ENCODE measurements at places on chromosomes 1 and 21. TPM values are rescaled to one million over a fixed set of nuclear protein-coding genes. Genes with fewer than 3 reads are reported as not detected.

NBPF19 gene
- 22.1 TPM for total RNA-seq

CA14 gene
- not detected for total RNA-seq

CTH gene
- total RNA-seq, result 8.3 TPM

TNFRSF8 gene
- total RNA-seq, result not detected

GRCh38 chr1:46533179-46533864 is 18.1 kb downstream of the KNCN start:
- DNase-seq, result no peak
- H3K36me3 ChIP-seq, result peaks cover 3% of the 10 kb centered on the region
- H3K4me3 ChIP-seq, result peak overlapping the region; percentile 57
- H3K27ac ChIP-seq, result no peak overlapping the region
- peaks cover 2% of the 10 kb centered on the region for H3K4me1 ChIP-seq
- H3K27me3 ChIP-seq, result peaks cover 61% of the 10 kb centered on the region

DNA sequence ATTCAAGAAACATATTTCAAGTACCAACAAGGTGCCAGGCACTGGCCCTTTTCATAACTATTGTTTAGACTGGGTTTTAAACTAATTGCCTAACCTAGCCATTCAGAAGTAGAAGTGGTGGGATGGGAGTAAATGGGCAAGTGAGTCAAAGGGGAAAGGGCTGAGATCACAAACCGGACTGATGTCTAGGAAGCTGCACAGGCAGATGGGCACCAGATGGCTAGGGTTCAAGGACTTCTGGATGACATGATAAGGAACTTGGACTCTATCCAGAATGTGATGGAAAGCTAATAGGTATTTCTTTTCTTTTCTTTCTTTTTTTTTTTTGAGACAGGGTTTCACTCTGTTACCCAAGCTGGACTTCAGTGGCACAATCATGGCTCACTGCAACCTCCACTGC is 46.6 kb downstream of the LYST start:
- peaks cover 9% of the 10 kb centered on the region for H3K36me3 ChIP-seq
- no peaks in the 10 kb centered on the region for H3K27me3 ChIP-seq
- peaks cover 14% of the 10 kb centered on the region for H3K4me1 ChIP-seq
- no peak overlapping the region for H3K4me3 ChIP-seq

GRCh38 chr1:236103059-236103458 is 38.2 kb upstream of the NID1 start:
- DNase-seq, result no peak
- no peaks in the 10 kb centered on the region for H3K36me3 ChIP-seq
- H3K27me3 ChIP-seq, result no peaks in the 10 kb centered on the region
- H3K27ac ChIP-seq, result no peak overlapping the region
- H3K4me3 ChIP-seq, result no peak overlapping the region

DNA sequence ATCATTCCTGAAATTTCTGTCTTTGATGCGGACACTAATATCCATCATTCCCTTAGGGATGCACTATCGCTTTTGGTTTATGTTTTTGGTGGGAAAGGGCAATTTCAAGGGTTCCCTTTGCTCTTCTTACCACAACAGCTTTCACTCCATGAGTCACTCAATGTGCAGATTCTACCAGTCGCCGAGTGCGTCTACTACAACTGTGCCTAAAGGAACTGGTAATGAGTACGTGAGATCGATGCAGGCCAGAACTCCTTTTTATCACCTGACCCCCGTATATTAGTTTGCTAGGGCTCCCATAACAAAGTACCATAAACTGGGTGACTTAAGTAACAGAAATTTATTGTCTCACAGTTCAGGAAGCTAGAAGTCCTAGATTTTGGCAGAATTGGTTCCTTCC is 27.5 kb upstream of the TMEM54 start:
- H3K4me3 ChIP-seq, result no peak overlapping the region
- H3K27me3 ChIP-seq, result peaks cover 24% of the 10 kb centered on the region
- no peak for DNase-seq
- H3K36me3 ChIP-seq, result no peaks in the 10 kb centered on the region
- H3K27ac ChIP-seq, result no peak overlapping the region
- H3K4me1 ChIP-seq, result peaks cover 17% of the 10 kb centered on the region
